Astrocyte of the spinal cord (primary cell): ENCODE measurements at places on chromosomes 16 and 17.

DNA sequence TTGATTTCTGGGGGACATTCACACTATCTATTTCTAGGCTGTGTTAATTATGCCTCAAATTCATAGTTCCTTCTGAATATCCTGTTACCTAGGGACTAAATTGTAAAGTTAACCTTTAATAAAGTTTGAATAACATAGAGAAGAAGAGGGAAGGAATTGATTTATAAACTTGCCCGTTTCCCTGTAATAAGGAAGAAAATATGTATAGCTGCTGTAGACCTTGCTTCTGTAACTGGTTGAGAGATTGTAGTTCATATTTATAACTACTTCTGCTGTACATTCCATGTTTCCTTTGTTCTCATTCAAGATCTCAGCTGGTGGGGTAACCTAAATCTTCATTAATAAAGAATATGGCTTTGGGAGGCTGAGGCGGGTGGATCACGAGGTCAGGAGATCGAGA is 19.2 kb downstream of the NF1 start:
- DNase-seq = no peak

GRCh38 chr16:57594531-57595031 is 33.8 kb upstream of the ADGRG1 start:
- no peak for DNase-seq

- no peak for DNase-seq
Observed at GRCh38 chr17:75637143-75637538, 3.9 kb downstream of the SMIM5 start.

DNA sequence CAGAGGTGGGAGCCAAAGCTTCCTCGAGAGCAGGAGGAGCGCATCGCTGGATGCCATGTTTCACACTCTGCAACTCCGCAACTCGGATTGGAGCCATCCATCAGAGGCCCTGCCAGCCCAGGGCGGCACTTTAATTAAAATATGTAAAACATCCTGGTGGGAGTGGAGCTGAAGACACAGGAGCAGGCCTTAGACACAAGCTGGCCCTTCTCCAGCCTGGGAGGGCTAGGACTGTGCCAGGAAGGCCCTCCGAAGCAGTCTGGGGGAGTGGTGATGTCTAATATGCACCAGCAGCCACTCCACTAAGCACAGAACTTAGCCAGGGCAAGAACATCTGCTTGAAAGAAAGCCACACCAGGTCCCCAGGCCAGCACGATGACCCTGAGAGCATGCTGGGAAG is 5.8 kb upstream of the CCDC182 start:
- no peak for DNase-seq

GRCh38 chr17:82863383-82863940 is 23.6 kb upstream of the ZNF750 start:
- no peak for DNase-seq

DNA sequence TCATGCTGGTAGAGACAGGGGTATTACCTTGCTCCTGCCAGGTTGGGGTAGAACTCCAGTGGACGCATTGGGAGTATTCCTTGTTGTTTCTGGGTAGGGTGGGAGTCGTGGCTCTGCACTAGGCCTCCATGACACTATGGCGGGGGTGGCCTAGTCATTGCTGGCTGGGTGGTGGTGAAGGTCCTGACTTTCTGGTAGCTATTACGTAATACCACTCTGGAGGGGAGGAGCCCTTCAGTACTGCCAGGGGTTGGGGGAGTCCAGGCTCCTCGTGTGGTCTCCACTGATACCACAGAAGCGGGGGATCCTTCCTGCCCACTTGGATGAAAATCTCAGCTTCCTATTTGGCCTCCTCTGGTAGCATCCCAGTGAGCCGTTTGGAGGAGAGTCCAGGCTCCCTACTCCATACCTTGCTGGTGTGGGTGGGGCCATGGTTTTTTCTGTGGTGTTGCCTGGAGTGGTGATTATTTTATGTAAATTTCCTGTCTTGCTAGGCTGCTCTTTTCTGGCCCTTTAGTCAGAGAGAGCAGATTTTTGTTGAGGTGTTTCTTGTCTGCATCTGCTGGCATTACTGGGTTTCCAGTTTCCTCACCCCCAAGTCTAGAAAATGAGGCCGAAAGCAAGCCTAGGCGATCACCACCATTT is 65.8 kb upstream of the GNG13 start:
- DNase-seq = no peak

DNA sequence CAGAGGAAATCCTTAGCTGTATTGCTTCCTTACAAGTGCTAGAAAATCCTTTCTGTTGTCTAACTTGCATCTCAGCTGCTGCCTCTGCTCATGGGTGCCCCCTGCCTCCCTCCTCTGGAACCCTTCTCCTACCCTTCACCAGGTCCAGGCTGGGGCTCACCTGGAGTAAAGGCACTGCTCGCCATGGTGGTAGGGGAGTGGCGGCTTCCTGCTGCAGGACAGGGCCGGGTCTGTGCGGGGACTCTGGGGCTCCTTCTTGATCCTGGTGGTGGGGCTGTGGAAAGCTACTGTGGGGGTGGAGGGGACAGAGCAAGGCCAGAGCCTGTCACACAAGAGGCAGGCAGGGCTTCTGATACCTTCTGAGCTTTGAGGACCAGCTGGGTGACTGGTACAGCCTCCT is 12.4 kb downstream of the ETV4 start:
- DNase-seq = no peak

DNA sequence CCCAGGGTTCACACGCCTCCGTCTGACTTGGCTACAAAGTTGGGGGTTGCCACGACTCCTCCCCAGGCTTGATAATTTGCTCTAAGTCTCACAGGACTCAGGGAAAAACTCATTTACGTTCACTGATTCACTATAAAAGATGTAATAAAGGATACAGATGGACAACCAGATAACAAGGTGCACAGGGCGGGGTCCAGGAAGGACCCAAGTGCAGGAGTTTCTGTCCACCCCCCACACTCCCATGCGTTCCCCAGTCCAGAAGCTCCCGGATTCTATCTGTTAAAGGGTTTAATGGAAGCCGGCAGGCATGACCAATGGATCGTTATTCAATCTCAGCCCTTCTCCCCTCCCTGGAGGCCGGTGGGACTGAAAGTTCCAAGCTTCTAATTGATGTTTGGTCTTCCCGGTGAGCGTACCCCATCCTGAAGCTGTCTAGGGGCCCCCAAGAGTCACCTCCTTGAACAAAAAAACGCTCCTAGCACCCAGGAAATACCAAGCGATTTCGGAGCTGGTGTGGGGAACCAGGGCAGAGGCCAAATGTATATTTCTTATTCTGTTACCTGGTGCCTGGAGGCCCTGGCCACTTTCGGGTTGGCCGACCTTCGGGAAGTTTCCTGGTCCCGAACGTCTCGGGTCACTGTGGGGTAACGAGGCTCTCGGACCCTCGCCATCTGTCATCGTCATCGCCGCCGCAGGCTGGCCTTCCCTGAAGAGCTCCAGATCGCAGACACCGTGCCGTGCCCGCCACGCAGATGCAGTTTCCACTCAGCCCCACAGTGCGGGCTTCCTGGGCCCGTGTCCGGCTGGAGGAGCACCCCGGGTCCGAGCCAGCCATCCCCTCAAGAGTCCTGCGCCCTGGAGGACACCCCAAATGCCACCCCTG is 13.5 kb upstream of the METRNL start:
- DNase-seq = no peak

GRCh38 chr16:27401768-27402568 is at the start of gene IL21R:
TSS of gene IL21R (plus strand) at chr16:27402174. CDS start at chr16:27430072, 27,898 bp downstream.
- peak; percentile 84 for DNase-seq

GRCh38 chr16:23146877-23147601 is 2.2 kb downstream of the USP31 start:
- peak; percentile 17 for DNase-seq

DNA sequence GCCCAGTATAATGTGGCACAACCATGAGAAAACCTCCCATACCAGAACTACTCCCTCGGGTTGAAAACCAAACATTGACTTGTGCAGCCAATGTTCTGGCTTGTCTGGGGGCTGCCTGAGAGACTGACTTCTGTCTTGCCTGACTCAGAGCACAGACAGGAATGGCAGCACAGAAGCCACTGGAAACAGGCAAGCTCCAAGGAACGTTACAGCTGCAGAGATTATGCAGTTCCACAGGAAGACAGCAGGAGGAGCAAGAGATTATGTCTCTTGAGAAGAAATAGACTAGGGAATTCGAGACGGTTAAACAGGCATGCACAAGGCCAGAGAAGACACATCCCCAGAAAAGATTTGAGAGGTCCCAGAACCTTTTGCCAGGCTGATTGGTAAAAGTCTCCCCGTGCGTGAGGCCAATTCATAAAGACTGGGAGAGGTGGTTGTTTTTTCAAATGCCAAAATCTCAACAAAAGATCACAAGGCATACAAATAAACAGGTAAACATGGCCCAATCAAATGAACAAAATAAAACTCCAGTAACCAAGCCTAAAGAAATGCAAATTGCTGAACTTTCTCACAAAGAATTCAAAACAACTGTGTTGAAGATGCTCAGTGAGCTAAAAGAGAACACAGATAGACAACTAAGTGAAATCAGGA is 90.6 kb upstream of the CDH5 start:
- DNase-seq = peak; percentile 77

GRCh38 chr16:64225696-64226095 is 896.2 kb downstream of the CDH11 start:
- DNase-seq = no peak

DNA sequence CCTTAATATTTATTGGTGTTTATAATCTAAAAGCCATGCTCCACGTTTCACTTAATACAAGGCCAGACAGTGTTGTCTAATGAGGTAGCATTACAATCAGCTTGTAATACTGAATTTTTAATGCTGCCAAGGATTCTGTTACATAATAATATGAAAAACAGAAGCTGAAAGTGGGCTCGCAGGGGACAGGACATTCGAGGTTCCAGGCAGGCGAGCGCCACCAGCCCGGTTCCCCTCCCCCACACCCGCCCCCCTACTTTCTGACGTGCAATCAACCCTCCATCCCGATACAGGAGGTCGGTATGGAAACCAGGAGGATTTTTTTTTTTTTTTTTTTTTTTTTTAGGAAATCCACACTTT is 6.2 kb upstream of the ZFHX3 start:
- DNase-seq = no peak

DNA sequence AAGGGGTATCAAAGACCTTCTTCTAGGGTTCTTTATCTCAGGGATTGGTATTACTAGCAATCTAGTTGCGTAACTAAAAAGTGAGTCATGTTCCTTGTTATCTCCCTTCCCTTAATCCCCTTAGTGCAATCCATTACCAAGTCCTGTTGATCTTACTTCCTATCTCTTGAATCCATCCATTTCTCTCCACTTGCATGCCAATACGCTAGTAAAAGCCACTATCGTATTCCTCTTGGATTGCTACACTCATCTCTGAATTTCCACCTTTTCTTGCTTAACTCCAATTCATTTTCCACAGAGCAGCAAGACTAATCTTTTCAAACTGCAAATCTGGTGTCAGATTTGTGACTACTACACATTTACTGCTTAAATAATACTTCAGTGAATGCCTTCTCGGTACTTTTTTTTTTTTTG is 1.8 kb upstream of the ADAT1 start:
- DNase-seq = no peak

- DNase-seq = no peak
Observed at GRCh38 chr16:79124016-79124756, 476.4 kb downstream of the MAF start.

DNA sequence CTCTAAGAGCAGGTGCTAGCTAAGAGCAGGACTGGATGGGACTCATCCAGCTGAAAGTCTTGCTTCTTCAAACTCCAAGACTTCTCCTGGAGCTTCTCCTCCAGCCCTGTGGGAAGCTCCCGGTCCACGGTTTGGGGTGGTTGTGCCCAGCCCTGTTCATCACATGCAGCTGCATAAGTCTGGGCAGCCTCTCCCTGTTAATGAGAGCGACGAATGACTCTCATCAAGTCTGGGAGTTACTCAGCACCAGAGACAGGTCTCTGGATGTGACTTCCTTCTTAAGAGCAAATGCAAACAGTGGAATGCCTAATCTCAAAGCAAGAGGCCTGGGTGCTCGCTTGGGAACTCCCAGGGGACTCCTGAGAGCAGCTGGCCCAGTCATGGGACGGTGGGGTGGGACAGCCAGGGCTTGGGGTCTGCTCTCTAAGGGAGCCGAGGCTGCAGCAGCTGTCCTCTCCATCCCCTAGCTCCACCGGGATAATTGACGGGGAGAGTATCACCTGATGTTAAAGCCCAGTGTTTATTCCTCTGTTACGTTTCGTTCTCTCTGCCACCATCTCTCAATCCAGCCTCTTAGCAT is 35.3 kb upstream of the CRHR1 start:
- DNase-seq = no peak

- no peak for DNase-seq
Observed at GRCh38 chr17:18042983-18043382, 3.8 kb downstream of the GID4 start.

DNA sequence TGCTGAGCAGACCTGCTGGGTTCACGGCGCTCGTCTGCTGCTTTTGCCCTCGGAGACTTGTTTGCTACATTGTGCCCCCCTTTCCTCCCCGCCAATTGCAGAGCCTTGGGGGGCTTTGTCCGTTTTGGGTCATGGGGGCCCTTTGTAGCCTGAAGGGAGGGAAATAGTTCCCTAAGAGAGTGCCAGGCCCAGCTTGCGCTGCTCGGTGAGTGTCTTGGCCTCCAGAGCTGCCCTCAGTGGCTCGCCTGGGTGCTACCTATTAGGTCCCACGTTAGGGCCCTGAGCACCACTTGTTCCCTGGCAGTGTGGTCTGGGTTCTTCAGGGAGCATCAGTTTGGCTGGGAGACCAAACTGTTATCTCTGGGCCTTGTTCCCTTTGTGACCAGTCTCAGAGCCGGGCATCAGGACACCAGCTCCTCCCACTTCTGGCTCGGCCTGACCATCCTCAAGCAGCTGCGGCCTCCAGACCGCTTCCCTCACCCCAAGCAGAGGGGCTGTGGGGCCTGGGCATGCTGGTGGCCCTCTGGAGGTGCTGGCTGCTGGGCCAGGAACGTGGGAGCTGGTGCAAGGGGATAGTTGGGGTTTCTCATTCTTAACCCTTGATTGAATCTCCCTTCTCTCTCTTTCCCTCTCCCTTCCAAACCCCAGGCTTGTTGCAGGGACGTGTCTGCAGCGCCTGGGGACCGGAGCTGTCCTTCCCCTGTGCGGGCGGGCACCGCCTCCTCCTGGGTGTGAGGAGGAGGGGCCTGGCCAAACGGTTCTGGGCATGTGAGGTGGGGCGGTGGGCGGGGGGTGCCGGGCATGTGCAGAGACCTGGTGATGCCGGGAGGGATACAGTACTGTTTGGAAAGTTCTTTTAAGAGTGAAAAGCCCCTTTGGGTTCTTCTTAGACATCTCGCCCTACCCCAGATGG is 16.0 kb upstream of the ITGB4 start:
- no peak for DNase-seq

DNA sequence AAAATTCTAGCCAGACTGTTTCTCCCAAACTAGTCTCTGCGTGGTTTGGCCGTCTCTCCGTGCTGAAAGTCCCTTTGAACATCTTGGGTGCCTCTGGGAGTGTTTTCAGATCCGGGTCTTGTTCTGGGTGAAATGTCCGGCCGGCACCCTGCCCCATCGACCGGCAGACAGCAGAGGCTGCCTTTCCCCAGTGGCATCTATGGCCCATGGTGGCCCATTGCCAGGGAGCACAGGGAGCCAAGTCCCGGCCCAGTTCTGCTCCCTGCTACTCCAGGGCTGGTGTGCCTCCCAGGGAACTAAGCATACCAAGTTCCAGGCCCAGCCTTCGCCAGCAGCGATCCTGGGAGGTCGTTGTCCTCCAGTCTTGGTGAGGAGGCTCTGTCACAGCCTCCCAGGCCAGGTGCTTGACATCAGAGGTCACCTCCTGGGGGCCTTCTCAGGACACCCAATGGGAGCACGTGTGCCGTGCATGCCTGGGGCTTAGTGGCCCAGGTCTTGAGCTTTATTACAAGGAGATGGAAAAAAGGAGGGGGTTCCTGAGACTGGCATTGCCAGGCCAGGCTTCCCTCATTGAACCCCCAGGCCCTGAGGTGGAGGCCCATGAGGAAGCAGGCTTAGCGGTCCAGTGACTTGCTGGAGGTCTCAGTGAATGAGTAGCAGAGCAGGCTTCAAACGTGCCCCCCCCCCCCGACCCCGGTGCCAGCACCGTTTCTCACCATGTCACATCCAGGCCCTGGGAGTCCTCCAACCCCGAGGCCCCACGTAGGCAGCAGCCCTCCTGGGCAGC is 54.0 kb downstream of the PGS1 start:
- DNase-seq = no peak
